ENCODE measurements at places on chromosomes 2 and 18.

DNA sequence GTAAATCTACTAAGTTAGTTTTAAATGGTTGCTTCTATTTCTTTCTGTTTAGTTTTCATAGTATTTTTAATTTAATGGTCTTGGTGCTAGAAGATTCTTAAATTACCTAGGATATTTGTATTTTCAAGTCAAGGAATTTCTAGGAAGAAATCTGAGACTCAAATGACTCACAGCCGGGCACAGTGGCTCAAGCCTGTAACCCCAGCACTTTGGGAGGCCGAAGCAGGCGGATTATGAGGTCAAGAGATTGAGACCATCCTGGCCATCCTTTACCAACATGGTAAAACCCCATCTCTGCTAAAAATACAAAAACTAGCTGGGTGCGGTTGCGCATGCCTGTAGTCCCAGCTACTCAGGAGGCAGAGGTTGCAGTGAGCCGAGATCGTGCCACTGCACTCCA is 95.5 kb downstream of the C2orf74 start:
- no peak for DNase-seq

- no peak for DNase-seq
These were observed at the start of gene C2orf66 for GRCh38 chr2:196809260-196809659. Gene C2orf66, minus strand, starts transcription at chr2:196809355. Its CDS starts 19 bp downstream, at chr2:196809336.

- DNase-seq, result no peak
These were observed 12.5 kb downstream of the SRBD1 start for GRCh38 chr2:45598545-45598944.

DNA sequence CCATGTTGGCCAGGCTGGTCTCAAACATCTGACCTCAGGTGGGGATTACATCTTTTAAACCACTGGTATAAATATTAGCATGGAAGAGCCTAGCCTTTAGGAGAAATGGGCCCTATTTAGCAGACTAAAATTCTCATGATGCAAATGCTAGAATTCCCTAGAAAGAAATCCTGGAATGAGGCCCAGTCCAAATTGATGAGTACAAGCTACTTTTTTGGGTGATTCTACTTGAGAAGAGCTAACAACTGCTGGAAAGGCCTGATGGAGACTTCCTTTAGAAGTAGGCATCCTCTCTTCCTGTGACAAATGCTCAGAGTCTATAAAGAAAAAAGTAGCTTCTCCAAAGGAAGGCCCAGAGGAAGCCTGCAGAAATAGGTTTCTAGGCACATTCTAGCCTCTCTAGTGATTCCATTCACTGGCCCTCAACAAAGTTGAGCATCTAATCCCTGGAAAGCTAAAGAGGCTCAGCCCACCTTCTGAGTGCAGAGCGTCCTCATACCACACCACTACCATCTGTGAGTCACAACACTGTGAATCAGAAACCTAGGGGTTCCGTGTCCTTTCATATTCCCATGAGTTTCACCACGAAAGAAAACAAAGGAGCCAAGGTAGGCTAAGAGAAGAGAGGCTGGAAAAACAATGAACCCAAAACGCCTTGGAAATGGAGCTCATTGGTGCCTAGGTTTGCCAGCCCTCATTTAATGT is 183.1 kb downstream of the C1D start:
- no peak for DNase-seq

GRCh38 chr2:207787017-207787416 is 17.3 kb upstream of the FZD5 start:
- DNase-seq, result no peak

DNA sequence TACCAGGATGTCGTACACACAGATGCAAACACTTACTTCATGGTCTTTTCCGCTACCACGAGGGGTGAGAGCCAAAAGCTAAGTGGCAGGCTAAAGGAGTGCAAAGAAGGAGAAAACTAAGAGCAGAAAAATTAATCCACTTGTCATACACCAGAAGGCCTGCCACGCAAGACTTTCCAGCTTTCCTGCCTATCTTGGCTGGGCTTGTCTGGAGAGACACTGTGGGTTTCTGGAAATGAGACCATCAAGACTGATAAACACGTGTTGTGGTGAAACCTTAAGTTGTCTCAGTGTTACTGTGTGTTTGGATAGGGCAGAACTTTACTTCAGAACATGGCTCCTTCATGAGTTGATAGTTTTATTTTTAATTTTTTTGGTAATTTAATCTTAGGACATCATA is 175.6 kb downstream of the FMNL2 start:
- no peak for DNase-seq

GRCh38 chr18:46334868-46335281 is 230.7 kb downstream of the HAUS1 start:
- no peak for DNase-seq

DNA sequence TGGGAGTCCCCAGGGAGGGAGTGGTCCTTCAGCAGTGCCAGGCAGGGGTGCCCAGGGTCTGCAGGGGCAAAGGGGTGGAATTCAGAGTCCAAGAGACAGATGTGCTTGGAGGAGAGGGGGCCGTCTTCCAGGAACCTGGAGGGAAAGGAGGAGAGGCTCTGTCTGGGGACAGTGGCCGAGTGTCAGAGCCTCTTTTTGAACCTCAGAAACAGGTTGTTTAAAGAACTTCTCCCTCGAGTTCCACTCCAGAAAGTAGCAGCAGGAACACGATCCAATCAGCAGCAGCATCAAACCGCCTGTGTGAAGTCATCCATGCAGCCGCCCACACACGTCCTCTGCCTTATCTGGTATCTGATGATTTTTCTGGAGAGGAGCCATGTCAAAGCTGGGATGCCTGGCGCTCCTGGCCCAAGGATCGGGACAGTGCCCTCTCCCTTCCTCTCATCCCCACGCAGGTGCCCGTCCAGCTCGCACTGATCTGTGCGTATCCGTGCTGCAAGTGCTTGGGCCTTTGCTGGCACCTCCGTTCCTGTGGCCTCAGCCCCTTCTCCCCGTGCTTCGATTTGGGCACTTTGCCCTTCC is 205.1 kb downstream of the NDUFA10 start:
- DNase-seq, result peak; percentile 11

DNA sequence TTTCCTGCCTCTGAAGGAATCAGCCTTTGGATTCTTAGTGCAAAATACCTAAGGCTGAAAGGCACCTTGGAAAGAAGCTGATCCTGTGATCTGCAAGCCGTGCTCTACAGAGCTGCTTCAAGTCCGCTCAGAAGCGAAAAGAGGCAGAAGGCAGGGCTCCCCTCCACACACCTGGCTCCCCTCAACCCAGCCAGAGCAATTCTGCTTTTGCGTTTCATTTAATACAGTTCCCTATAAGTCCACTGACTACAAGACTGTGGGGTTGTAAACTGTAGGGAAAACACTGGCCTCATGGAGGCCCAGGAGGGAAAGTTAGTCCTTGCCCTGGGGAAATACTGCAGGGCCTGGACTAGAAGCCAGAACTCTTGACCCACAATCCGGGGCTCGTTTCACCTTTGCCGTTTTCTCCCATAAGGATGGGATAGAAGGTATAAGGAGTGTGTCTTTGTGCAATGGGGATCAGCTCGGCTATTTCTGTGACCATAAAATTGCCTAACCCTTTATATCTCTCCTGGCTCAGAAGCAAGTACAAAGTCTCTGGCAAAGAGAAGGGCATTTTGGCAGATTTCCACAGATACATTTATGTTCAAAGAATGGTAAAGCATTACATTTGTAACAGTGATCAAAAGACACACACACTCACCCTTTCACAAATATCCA is 95.8 kb upstream of the TEX51 start:
- no peak for DNase-seq

DNA sequence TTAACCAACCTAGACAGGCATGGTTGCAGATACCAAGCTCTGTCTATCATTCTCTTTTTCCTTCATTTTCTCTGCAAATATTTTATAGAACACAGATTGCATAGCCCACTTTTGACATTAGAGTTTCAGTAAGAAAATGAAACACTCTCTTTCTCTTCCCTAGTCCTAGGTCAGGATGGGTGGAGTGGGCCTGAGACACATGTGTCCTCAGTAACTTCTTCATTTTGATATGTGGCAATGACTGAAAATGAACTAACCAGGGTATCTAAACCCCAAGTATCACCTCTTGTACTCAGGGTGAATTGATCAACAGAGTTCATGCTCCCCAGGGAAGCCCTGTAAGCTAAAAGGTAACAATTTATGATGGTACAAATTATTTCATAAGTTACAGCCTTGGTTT is 37.0 kb upstream of the KYNU start:
- DNase-seq, result no peak

Data from left ventricle myocardium inferior (tissue), 1 donor.